Fibroblast of mammary gland (primary cell): ENCODE measurements at places on chromosomes 2 and 18.

- DNase-seq = peak; percentile 2
These were observed 487.6 kb downstream of the PIK3C3 start for GRCh38 chr18:42442656-42443055.

GRCh38 chr2:27884601-27885000 is 5.6 kb downstream of the RBKS start:
- DNase-seq = no peak

DNA sequence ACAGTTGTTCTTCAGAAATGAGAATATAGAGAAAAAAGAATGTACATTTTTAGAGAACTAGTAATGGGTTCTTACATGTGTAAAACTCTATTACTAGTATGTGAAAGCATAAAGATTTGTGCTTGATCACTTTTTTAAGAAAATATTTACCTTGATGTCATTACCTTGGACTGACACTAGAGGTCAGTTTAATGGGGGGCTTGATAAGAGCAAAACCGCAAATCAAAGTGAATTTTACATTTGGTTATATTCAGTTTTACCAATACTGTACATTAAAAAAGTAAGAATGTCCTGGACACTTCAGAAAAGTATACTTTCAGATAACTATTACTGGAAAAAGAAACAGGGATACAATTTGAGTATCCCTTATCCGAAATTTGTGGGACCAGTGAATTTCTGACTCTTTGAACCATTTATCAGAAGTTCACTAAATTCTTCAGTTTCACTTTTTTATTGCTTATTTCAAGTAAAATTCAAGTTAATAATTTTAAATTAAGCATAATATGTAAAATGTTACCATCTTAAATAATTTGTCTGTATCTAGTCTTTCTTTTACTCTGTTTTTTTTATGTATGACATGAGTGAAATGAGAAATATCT is 1149.5 kb downstream of the DSC3 start:
- peak; percentile 17 for DNase-seq

DNA sequence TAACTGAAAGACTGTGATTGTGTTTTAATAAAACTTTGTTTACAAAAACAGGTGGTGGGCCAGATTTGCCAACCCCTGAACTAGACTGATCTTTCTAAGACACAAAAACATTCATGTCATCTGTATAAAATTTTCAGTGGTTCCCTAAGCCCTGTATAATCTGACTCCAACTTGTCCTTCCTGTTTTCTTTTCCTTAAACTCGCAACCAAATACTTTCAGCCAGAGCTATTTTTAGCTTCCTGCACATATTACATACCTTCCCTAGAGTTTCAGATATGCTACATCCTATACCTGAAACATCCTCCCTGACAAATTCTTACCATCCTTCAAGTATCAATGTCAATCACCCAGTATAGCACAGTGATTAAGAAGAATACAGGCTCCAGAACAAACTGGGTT is 4.8 kb downstream of the GCFC2 start:
- no peak for DNase-seq

DNA sequence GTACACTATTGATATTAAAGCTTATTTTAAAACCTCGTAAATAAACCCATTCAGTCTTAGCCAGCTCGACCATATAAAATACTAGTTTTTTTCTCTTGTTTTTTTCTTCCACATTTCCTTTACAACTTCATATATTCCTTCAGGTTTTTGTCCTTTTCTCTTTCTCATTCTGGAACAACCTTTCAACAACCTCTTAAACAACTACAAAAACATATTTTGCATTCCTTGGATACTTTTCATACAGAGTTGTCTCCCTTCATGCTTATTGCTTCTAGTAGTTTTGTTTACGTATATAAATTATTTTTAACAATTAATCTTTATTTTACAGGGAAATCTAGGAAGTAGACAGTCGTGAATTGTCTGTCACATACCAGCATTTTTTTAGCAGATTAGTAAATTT is 41.2 kb downstream of the COMMD1 start:
- DNase-seq = no peak

- no peak for DNase-seq
These were observed 699 bp upstream of the RAPGEF4 start for GRCh38 chr2:172734711-172735581.

GRCh38 chr18:10111191-10111590 is 197.4 kb downstream of the VAPA start:
- no peak for DNase-seq

DNA sequence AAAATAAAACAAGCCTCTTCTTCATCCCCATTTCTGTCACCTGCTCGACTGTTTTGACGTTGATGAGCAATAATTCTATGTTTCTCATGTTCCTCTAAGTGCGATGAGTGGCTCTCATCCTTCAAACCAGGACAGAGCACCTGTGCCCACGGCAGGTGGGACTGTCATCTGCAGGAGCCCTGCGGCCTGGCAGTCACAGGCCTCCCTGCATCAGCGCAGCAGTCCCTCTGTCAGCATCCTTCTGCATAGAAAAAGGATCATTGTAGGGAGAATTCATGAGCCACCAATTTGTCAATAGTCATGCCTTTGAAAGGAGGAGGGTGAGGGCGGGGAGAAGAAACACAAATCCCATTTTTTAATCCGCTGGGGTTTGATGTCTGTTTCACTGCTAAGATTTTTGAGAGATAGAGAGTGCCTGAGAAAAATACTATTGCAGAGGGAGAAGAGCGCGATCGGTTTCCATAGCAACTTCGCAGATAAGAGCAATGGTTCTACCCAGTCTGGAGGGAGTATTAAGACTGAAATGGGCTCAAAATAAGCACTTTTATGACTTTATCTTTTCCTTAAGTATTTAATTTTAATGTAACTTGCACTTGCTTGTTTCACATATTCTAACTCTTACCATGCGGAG is 234.3 kb upstream of the NCKAP5 start:
- no peak for DNase-seq

GRCh38 chr2:12957251-12957650 is 240.5 kb downstream of the TRIB2 start:
- DNase-seq = no peak

DNA sequence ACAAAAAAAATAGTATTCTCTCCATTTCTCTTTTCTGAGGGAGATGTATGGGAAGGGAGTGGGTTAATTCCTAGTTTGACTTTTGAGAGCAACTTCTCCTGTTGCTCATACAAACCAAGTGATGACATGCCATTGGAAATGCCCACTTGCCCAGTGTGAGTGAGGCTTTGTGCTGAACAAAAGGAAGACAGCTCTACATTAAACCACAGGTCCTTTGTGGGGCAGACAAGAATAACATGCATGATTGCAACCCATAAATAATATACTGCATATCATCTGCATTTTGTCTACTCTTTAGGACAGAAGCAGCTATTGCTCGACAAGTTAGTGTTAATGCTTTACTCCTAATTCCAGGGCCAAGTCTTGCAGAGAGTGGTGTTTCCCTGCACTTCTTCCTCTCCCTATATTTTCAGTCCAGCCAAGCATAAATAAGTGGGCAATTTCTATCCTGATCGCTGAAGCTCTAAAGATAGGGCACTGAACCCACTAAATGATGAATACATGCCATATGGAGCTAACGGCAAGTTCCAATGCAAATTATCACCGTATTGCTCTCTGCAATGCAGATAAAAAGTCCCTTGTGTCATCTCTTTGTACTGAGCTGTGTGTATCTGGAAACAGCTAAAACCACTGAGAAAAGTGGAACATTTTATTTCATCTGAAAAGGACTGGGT is 19.4 kb upstream of the EHBP1 start:
- DNase-seq = no peak

GRCh38 chr2:188292348-188293239 is 920 bp downstream of the GULP1 start:
- peak; percentile 80 for DNase-seq

GRCh38 chr2:230434677-230435324 is 18.8 kb downstream of the SP100 start:
- DNase-seq = peak; percentile 58

- DNase-seq = no peak
These were observed 189.9 kb downstream of the SH3RF3 start for GRCh38 chr2:109318949-109319342.

GRCh38 chr18:58044370-58045241 is 580 bp downstream of the NEDD4L start:
- DNase-seq = peak; percentile 22

- no peak for DNase-seq
These were observed 102.3 kb downstream of the RND3 start for GRCh38 chr2:150385211-150385610.

DNA sequence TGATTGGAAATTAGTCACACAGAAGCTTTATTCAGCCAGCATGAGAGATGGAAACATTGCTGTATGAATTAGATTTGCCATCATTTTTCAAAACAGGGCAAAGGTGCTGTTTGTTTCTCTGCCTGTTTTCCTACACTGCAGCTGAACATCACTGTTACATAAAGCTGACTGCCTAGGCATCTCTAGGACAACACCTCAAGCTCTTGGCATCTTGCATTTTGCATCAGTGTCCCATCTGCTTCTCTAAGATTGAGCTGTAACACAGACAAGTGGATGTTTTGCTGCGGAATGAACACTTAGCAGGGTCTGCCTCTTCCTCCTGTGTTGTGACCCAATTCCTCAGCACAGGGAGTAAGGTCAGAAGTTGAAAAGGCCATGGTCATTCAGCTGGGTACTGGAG is 4.9 kb downstream of the CCT7 start:
- no peak for DNase-seq

- peak; percentile 87 for DNase-seq
These were observed 322.1 kb upstream of the THUMPD2 start for GRCh38 chr2:40101131-40101575.

DNA sequence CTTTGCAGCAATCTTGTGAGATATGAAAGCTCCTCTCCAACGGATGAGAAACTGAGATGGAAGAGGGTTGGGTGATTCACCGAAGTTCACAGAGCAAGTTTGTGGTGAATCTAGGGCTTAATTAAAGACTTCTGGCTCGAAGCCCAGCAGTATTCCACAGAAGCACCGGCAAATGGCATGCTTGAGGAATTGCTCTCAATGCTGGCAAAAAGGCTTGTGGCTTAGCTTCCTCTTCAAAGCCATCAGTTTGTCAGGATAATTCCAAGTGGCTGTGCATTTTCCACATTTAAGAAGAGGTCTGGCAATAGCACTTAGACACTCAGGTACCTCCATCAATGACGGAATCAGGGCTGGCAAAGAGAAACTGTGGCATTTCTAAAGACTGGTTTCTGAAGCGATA is 98.7 kb upstream of the SLC66A3 start:
- DNase-seq = peak; percentile 85

- peak; percentile 100 for DNase-seq
These were observed 42.5 kb downstream of the COPS8 start for GRCh38 chr2:237128026-237128703.

DNA sequence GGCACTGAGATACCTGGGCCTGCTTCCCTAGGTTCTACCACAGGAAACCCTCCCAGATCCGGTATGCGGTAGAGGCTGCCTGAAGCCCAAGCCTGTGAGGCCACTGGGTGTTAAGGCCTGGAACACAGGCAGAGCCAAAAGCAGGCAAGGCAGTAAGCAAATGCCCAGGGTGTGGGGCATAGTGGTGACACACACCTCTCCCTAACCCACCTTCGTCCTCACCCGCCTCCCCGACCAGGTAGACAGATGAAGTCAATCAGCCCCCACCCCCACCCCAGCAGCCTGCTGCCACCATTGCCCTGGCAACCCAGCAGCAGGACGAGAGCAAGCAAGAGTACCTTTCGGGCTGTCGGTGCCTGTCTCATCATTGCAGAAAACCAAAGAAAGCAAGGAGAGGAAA is 6.1 kb downstream of the DCTN1 start:
- DNase-seq = no peak

GRCh38 chr2:234955091-234955591 is 3.3 kb downstream of the SH3BP4 start:
- DNase-seq = no peak

- peak; percentile 41 for DNase-seq
These were observed 159.8 kb downstream of the EN1 start for GRCh38 chr2:118687698-118688097.

GRCh38 chr2:43041661-43042360 is 184.6 kb downstream of the ZFP36L2 start:
- peak; percentile 96 for DNase-seq

GRCh38 chr2:212088353-212088752 is 450.2 kb downstream of the ERBB4 start:
- DNase-seq = no peak

DNA sequence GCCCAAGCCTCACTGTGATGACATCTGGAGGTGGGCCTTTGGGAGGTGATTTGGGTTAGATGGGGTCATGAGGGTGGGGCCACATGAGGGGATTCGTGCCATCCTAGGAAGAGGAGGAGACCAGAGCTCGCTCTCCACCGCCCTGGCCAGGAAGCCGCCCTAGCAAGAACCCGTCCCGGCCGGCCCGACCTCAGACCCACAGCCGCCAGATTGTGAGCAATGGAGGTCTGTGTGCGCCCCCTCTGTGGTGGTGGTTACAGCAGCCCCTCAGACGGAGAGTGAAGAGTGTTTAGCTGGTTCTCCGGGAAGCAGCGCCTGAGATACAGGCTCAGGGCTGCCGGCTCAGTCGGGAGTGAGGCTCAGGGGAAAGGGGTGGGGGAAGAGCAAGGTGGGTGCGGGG is 83.3 kb downstream of the RTP5 start:
- no peak for DNase-seq

GRCh38 chr2:75480971-75481836 is 79.5 kb downstream of the EVA1A start:
- peak; percentile 59 for DNase-seq

DNA sequence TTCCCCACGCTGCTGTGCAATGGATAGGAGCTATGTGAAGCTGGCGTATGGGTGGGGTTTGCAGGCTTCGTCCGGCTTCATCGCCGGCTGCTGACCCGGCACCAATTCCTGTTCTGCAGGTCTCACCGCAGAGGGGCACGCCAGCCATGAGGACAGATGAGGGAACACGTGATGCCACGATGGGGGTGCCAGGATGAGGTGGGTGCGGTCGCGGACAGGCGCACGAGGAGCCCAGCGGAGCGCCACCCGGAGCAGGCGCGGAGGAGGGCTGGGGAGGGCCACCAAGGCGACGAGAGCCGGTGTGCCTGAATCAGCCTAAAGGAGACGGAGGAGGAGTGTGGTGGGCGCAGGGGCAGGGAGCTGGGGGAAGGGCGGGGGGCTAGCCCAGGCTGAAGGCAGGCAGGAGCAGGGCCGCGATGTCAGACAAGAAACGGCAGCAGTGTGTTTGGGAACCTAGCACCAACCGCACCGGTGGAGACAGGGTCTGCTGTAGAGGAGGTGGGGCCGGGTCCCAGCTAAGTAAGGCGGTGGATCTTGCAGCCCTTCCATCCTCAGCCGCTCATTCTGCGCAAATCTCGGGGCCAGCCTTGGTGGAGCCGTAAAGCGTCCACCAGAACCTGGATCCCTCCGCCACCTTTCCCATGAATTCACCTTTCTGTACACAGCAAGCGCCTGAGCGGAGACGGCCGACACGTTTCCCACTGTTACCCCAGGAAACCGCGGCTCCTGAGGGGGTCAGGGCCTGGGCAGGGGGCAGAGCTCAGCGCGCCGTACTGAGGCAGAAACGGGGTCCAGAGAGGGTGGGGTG is 17.0 kb upstream of the CD8A start:
- DNase-seq = peak; percentile 9

GRCh38 chr2:162025121-162025911 is 48.7 kb downstream of the DPP4 start:
- peak; percentile 83 for DNase-seq

- DNase-seq = no peak
These were observed 282.7 kb downstream of the DLGAP1 start for GRCh38 chr18:4172196-4173100.

- DNase-seq = peak; percentile 37
These were observed 181.4 kb downstream of the MYO5B start for GRCh38 chr18:50013363-50014138.

GRCh38 chr2:9419541-9419940 is 3.8 kb downstream of the ITGB1BP1 start:
- no peak for DNase-seq
